ENCODE measurements at places on chromosomes 3 and 15. TPM values are rescaled to one million over a fixed set of nuclear protein-coding genes. Genes with fewer than 3 reads are reported as not detected.

DNA sequence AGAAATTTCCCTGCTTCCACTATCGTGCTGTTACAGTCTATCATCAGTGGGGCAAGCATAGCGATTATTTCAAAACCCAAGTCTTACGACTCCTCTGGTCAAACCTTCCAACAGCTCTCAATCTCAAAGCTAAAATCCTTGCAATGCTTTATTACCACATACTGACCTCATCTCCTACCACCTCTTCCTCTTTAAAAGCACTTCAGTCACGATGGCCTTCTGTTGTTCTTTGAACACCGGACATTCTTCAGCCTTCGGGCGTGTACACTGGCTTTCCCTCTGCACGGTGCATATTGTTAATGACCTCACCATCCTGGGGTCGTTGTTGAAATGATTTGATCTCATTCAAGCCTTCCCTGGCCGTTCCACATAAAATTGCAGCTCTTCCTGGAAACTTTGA lies 31.1 kb downstream of the MAGEL2 start:
- H3K36me3 ChIP-seq = no peaks in the 10 kb centered on the region
- H3K4me3 ChIP-seq = no peak overlapping the region
- no peak for DNase-seq
- H3K27ac ChIP-seq = no peak overlapping the region

- no peaks in the 10 kb centered on the region for H3K27me3 ChIP-seq
- DNase-seq = no peak
- no peaks in the 10 kb centered on the region for H3K4me1 ChIP-seq
- H3K27ac ChIP-seq = no peak overlapping the region
- H3K4me3 ChIP-seq = no peak overlapping the region
These were observed 103.6 kb upstream of the THSD4 start for GRCh38 chr15:71011503-71012155.

ERICH6 gene
- not detected for total RNA-seq

GRCh38 chr3:47865192-47865591 lies 62.3 kb downstream of the DHX30 start:
- H3K36me3 ChIP-seq = peaks cover under 1% of the 10 kb centered on the region
- H3K4me3 ChIP-seq = no peak overlapping the region
- H3K27ac ChIP-seq = peak overlapping the region; percentile 1
- no peaks in the 10 kb centered on the region for H3K27me3 ChIP-seq

Data from gastrocnemius medialis (tissue), 4 donors.